ENCODE measurements at places on chromosomes 5 and 9.
A peak's percentile ranks its signal among the peaks of the same experiment; 100 is the strongest.

DNA sequence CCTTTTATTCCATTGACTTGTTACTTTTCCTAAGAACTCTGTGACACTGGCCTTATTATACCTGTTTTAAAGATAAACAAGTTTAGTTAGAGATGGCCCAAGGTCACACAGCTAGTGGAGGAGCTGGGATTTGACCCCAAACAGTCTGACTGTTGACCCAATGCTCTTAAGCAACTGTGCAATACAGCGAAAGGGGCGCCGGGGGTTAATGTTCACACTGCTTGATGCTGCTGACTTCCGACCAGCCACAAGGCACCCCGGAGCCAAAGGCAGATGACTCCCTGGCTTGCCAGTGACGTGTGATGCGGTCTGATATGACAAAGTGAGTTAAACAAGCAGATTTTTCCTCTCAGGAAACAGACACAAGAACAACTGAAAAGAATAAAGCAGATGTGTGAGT, 23.9 kb downstream of the PIK3R1 start:
- DNase-seq = peak; percentile 49

DNA sequence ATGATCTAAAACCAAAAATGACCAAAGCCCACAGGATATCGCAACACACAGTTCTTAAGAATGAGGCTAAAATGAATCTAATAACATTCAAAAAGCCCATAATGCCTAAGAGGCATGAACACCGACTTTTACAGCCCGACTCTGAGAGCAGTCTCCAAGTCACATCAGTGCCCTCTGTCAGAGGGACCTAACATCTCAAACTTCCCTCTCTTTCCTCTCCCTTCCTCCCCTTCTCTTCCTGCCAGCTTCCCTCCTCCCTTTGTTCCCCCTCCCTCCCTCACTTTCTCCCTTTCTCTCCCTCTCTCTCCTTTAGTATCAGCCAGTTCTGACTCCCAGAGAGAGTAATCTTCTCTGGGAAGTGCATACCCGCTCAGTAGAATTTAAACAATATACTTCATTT, 154.4 kb downstream of the GLIS3 start:
- no peak for DNase-seq

- no peak for DNase-seq
Measured at GRCh38 chr5:1399737-1400136, 45.5 kb downstream of the SLC6A3 start.

DNA sequence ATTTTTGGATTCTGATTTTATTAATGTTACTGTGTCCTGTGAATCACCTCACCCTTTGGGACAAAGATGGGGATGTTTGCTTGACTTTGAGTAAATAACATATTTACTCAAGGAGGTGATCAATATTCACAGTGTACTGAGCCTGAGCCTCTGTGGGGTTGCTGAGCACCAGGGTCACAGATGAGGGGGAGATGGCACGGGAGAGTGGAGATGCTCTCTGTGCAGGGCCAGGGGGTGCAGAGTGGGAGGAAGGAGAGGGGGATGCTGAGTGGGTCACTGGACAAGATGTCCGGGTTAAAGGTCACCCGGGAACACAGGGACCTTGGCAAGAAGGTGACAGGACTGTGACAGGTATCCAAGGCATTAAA, 4.0 kb downstream of the SQSTM1 start:
- no peak for DNase-seq

- no peak for DNase-seq
Measured at GRCh38 chr5:109907731-109908130, 218.0 kb downstream of the MAN2A1 start.

Data from G401 (cell line).